Foreskin fibroblast (primary cell): ENCODE measurements at places on chromosomes 4 and X.

DNA sequence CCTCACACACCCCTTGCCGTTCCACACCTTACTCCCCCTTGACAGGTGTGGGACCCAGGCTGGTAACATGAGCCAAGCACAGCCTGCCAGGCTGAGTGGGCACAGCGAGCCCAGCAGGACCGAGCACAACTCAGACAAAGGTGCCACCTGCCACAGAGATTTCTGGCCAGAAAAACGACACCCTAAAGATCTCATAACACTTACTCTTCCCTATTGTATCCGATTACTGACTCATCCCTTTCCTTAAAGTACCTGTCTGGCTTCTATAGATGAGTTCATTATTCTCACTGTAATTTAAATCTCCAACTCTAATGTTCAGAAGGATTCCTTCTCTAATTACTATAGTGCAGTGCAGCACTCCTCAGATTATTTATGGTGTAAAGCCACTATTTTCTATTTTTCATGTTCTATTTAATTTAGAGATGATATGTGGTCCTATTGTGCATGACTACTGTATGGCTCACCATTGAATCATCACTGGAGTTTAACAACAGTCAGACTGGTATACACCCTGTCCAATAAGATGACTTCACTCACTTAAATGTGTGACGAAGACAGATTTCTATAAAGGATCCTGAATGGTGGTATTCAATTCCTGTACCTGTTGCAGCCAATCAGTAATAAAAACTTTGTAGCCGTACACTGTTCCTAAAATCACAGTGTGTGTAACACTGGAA is 7.6 kb upstream of the SYTL5 start:
- peak; percentile 57 for DNase-seq

GRCh38 chr4:22029803-22030202 is 81.2 kb upstream of the KCNIP4 start:
- no peak for DNase-seq

DNA sequence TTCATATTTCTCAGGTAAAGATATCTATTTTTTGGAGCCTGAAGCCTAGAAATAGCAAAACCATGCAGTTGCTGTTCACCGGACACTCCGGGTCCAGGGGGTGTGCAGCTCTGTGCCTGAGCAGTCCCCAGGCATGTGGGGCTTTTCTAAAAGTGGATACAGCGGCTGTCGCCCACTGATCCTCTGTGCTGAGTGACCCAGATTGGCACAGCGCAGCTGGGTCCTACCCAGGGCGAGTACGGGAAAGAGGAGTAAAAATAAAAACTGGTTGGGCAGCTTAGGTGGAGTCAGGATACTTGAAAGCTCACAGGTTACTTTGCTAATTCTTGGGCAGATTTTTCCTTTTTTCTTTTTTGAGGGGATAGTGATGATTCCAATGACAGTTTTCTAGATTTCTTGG is 118.8 kb downstream of the UCHL1 start:
- no peak for DNase-seq

- DNase-seq: no peak
Measured at GRCh38 chrX:109691277-109691676, 41.8 kb downstream of the ACSL4 start.

GRCh38 chr4:95524729-95525128 is 24.0 kb downstream of the UNC5C start:
- DNase-seq: no peak

DNA sequence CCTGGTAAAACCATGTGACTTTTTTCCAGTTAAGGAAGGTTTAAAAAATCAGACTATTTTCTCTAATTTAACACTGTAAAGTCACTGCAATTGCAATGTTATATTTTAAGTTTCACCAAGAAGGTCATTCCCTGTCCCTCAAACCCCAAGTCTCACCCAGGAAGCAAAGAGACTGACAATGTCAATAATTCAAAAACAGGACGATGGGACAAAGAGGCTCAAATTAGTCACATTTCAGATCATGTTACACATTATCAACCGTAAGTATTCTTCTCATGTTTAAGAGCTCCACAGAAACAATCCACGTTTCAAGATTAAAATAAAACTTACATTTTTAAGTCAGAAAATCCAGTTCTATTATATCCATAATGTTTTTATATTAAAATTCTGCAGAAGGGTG is 13.2 kb downstream of the SHISA3 start:
- DNase-seq: no peak
